Foreskin fibroblast (primary cell): ENCODE measurements at places on chromosomes 7 and 10.
A peak's percentile ranks its signal among the peaks of the same experiment; 100 is the strongest.

DNA sequence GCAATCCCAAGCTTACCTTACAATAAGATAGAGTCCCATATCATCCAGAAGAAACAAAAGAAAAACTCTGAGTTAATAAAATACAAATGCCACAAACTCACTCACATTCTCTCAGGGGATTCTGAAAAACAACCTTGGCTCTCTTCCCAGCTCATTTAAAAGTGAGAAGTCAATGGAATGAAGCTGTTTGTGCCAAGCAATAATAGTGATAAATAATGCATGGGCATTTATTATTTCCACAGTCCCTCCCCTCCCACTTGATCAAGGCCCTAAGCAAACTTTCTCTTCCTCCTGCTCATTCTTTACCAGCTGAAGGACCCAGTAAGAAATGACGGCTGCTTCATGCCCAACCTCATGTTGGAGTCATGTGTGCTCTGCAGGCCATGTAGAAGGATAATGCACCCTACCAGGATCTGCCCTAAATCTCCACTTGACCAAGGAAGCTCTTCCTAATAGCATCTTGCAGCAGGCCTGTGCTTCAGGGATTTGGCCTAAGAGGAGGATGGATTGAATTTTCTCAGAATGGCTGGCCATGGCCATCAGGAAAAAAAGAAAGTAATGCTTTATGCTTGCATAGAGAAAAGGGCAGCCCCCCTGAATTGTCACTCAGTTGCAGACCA, 451.3 kb downstream of the GPAM start:
- no peak for DNase-seq

- peak; percentile 64 for DNase-seq
These were observed 130.1 kb upstream of the ZEB1 start for GRCh38 chr10:31188792-31189406.

DNA sequence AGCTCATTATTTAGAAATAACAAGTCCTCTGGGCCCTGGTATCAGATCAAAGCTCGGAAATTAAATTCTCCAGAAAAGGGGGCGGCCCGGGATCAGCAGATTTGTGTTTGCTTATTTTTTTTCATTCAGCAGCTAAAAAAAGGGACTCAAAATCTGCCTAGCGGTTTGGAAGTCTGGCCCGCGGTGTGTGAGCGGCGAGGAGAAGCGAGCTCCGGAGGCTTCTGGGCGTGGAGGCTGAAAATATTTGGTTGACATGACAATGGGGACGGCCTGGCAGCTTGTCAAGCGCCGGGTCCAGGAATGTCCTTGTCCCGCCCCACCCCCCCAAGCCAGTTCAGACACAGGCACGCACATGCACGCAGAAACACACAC, 43.4 kb downstream of the FOXL3 start:
- DNase-seq, result no peak

GRCh38 chr7:116802144-116802745, 60.1 kb upstream of the CAPZA2 start:
- DNase-seq, result peak; percentile 32

DNA sequence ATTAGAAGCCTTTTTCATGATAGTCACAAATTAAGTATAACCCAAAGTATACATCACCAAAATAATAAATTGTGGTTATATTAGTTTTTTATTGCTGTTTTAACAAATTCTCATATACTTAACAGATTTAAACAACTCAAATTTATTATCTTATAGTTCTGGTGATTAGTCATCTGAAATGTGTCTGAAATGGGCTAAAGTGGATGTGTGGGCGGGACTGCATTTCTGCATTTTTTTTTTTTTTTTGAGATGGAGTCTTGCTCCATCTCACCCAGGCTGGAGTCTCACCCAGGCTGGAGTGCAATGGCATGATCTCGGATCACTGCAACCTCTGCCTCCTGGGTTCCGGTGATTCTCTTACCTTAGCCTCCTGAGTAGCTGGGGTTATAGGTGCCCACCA, 891.5 kb upstream of the CELF2 start:
- no peak for DNase-seq

- no peak for DNase-seq
These were observed 3.4 kb upstream of the PPP1R17 start for GRCh38 chr7:31683445-31684225.

- DNase-seq, result no peak
These were observed 19.5 kb downstream of the CACUL1 start for GRCh38 chr10:118735294-118735693.

DNA sequence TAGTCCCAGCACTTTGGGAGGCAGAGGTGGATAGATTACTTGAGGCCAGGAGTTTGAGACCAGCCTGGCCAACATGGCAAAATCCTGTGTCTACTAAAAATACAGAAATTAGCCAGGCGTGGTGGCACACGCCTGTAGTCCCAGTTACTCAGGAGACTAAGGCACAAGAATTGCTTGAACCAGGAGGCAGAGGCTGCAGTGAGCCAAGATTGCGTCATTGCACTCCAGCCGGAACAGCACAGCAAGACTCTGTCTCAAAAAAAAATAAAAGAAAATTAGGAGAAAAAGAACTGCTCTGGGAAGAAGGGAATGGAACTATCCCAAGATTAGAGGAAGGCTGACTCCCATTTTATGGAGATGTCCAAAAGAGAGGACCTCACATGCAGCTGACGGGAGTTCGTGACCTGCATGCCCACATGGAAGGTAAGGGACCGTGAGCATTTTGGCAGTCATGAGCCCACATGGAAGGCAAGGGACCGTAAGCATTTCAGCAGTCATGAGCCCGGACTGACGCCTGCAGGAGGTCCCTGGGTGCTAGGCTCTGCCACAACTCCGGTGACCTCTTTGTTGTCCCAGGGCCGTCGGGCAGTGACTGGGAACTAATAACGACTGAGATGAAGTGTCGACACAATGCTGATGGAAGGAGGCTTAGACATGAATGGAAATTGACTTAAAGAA, 18.6 kb upstream of the GTPBP4 start:
- no peak for DNase-seq

- no peak for DNase-seq
These were observed 24.1 kb downstream of the TBATA start for GRCh38 chr10:70761031-70761601.

DNA sequence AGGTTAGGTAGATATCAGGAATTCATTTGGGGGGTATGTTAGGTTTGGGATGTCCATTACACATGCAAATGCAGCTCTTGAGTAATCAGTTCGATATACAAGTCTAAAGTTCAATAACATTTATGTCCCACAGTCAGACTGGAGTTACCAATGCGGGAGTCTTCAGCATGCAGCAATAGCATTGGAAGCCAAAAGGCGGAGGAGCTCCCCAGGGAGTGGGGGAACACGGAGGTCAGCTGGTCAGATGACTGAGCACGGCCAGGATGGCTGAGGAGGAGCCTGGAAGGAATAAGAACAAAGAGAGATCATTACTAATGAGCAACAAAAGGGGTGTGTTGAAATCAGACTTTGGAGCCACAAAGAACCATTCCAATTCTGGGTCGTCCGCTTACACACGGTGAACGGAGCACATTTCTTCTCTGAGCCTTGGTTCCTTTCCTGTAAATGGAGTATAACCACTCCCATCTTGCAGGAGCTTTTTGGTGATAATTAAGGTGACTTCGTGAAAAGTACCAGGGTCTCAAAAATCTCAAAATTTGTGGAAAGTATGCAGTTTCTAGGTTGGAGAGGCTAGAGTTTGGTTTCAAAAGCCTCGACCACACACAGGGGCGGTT, 478 bp upstream of the ZNF22 start:
- DNase-seq, result peak; percentile 36

DNA sequence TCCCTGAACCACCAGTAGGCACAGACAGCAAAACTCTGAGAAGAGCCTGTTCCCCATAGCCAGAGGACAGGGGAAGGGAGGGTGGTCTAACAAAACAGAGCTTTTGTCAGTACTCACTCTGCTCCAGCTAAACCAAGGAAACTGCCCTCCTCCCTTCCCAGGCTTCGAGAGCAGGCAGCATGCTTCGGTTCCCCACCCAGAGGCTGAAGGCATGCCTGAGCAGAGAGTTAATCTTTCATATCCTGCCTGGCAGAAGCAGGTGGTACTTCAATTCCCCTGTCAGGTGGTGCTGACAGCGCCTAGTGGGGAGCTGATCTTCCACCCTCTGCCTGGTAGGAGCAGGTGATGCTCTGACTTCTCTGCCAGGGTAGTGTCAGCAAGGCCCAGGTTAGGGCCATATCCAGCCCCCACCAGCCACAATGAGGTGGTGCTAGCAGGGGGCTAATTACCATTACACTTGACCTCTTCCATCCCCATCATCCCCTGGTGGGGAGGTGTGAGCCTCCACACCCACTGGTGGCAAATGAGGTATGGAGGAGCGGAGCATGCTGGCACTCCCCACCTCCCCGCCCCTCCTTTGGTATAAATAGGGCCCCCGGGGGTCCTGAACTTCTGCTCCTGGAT, 35.1 kb downstream of the SDK1 start:
- DNase-seq, result no peak

GRCh38 chr10:62023329-62023728, 121.8 kb downstream of the ARID5B start:
- DNase-seq, result no peak
